ENCODE measurements at places on chromosomes 6 and 20.

DNA sequence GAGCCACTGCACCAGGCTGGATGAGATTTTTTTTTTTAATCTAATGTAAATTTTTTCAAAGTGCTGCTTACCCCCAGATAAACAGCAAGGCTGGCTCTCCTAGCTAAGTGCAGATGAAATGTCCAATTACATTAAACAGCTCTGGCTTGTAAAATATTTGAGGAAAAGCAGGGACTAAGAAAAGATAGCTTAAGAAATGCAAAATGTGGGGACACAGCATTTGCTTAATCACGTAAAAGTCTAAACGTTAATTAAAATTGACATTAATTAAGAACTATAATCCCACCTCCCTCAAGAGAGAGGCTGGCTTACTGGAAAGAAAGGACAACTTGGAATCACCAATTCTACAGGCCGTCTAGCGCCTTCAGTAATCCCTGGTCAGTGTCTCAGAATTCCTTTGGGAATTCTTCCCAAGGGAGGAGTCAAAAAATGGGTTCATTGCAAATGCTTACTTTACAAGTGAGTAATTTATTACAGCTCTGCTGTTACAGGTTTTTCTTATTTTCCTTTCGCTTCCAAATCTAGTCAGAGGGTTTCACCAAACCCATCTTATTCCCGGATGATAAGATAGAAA lies 13.6 kb upstream of the MARCKS start:
- no peak for DNase-seq

GRCh38 chr20:61499859-61500554 lies 247.9 kb downstream of the CDH4 start:
- no peak for DNase-seq

GRCh38 chr20:38427655-38428023 lies 7.5 kb downstream of the SNHG17 start:
- peak; percentile 55 for DNase-seq

- no peak for DNase-seq
Measured at GRCh38 chr20:40650707-40651106, 38.3 kb downstream of the MAFB start.

- no peak for DNase-seq
Measured at GRCh38 chr6:15420959-15421438, 175.1 kb downstream of the JARID2 start.

GRCh38 chr6:71038711-71039344 lies 82.0 kb upstream of the B3GAT2 start:
- DNase-seq: no peak

- no peak for DNase-seq
Measured at GRCh38 chr20:35743693-35744491, 1.8 kb upstream of the RBM39 start.

DNA sequence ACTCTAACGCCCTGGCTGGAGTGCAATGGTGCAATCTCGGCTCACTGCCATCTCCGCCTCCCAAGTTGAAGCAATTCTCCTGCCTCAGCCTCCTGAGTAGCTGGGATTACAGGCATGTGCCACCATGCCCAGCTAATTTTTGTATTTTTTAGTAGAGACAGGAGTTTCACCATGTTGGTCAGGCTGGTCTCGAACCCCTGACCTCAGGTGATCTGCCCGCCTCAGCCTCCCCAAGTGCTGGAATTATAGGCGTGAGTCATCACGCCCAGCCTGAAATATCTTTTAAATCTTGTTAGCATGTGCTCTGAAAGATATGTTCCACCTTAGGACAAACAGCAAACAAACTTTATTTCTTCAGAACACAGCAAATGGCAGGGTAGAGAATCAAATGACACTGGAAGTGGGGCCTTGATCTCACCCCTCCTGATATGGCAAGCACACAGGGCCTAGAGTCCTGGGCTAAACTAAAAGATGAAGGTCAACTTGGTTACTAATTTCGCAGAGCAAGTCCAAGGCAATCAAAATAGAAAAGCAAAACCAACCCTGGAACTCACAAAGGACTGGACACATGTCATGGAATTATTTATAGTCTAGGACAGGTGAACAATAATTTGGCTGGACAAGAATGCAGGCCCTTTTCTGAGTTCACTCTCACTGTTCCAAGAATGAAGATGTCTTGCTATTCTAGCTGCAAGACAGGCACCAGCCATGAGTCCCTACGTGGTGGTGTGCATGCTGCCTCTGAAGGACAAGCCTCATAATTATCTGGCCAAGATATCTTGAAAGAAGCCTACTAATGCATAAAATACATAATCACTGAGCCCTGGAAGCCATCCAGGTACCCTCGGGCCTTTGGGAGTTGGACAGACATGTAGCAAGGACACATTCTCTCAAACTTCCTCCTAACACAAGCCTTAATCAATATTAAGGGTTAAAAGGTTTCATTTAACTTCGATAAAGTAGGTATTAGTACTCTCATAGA lies 35.6 kb downstream of the B4GALT5 start:
- DNase-seq: peak; percentile 70

DNA sequence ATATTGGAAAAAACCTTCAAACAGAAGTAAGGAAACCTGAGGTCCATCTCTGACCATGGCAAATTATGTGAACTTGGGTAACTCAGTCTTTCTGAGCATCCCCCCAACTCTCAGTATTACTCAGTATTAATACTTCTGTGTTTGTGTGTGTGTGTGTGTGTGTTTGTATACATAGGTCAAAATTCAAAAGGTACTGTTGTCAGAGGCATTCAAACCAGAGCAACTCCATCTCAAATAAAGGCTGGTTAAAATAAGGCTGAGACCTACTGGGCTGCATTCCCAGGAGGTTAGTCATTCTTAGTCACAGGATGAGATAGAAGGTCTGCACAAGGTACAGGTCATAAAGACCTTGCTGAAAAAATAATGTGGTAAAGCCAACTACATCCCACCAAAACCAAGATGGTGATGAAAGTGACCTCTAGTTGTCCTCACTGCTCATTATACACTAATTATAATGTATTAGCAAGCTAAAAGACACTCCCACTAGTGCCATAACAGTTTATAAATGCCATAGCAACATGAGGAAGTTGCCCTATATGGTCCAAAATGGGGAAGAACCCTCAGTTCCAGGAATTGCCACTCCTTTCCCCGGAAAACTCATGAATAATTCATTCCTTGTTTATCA lies 33.3 kb upstream of the SLC22A16 start:
- no peak for DNase-seq

- no peak for DNase-seq
Measured at GRCh38 chr6:56771189-56771588, 128.5 kb upstream of the DST start.

GRCh38 chr6:56764081-56764566 lies 121.4 kb upstream of the DST start:
- no peak for DNase-seq

- DNase-seq: no peak
Measured at GRCh38 chr6:151101161-151101815, 138.5 kb upstream of the AKAP12 start.

DNA sequence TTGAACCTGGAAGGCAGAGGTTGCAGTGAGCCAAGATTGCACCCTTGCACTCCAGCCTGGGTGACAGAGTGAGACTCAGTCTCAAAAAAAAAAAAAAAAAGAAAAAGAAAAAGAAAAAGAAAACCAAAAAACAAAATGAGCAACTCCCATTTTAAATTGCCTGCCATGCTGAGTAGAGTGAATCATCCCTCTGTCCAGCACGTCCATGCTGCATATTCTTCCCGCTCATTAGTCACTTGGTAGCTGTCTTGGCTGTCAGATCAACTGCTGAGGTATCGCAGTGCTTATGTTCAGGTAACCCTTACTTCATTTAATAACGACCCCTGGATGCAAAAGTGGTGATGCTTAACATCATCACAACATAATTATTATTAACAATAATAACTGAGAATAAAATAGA lies 72.6 kb upstream of the RNF24 start:
- DNase-seq: no peak

GRCh38 chr20:20820785-20821483 lies 108.5 kb upstream of the RALGAPA2 start:
- no peak for DNase-seq

GRCh38 chr6:134846031-134846430 lies 103.9 kb downstream of the ALDH8A1 start:
- DNase-seq: no peak

GRCh38 chr6:14442242-14442641 lies 324.7 kb downstream of the CD83 start:
- DNase-seq: no peak

- no peak for DNase-seq
Measured at GRCh38 chr6:11902527-11902926, 109.6 kb upstream of the HIVEP1 start.

GRCh38 chr20:1946762-1947534 lies 46.9 kb downstream of the PDYN start:
- no peak for DNase-seq

DNA sequence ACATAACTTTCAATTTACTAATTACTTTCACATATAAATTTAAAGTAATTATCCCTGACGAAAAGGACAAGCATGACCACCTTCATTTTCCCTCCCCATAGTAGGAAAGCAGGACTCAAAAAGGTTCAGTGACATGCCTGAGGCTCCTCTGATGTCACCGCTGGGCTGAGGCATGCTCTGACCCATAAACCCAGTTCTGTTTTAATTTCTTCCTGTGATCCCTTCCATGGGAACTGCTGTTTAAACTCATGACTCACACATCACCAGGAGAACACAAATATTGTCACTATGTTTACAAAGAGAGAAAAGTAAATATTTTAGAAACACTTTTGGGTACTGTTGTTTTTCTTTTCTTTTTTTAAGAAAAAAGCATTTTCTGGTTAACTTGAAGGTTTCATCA lies 38.0 kb upstream of the NR2E1 start:
- no peak for DNase-seq

DNA sequence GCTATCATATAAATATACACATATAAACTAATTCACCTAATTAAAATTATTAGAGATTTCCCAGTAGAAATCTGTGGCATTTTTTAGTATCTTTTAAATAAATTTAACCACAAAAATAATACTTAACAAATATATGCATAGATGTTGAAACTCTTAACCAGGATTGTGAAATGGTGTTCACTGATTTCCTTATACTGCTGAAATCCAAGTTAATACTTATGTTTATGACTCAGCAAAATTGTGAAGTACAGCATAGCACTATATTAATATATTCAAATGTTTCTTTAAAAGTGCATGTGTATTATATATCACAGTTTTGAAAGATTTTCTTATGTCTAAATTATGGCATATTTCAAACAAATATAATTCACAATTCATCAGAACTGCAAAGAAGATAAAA lies 328.2 kb upstream of the MANEA start:
- no peak for DNase-seq

- DNase-seq: no peak
Measured at GRCh38 chr6:43748765-43749164, 21.2 kb upstream of the VEGFA start.

GRCh38 chr6:90450268-90450953 lies 136.5 kb downstream of the MAP3K7 start:
- no peak for DNase-seq

DNA sequence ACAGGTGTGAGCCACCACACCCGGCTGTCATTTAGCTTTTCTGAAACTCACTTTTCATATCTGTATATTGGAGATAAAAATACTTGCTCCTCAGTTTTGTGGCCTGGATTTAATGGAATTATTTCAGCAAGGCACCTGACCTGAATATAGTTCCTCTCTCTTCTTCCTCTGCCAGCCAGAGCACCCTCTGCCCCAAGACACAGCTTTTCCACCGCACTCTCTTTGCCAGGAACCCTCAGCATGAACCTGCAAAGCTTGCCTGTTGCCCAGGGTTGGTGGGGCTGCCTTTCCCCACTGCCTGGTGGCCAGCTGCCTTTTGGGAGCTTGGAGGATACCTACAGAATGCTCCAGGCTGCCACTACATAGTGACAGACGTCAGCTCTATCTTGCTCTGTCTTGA lies 3.1 kb downstream of the GTSF1L start:
- no peak for DNase-seq

GRCh38 chr6:147930745-147931144 lies 411.9 kb upstream of the SASH1 start:
- DNase-seq: no peak

GRCh38 chr6:11429577-11429976 lies 108.0 kb upstream of the TMEM170B start:
- DNase-seq: no peak

Data from right lobe of liver (tissue), 6 donors.